GM13977 (cell line): ENCODE measurements at places on chromosomes 5 and 9.

DNA sequence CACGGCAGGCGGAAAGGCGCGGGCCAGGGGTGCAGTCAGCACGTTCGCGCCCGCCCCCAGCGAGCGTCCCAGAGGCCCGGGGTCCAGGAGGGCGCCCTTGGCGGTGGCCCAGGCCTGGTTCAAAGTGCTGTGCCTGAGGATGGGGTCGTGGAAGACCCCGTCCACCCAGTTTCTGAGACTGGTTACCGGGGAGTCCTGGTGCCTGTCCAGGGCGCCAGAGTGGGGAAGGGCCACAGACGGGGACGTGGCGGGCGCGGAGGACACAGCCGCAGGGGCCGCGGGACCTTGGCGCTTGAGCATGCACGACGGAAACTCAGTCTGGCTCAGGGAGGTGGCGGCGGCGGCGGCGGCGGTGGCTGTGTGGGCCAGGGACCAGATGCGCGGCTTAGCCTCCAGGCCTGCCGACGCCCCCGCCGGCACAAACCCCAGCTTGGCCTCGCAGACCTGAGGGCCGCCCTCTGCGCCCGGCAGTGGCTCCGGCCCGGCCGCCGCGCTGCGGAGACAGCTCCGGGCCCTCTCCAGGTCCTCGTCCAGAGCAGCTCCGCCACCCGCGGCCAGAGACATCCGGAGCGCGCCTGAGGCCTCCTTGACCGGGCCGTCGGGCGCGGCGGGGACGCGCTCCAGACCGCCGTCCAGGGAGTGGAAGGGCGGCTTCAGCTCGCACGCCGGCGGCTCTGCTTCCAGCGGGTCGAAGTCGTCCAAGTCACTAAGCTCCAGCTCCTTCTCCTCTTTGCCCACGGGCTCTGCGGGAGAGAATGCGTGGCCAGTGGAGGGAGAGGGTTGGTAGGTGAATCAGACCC, 4.5 kb downstream of the IRX4 start:
- no peak for DNase-seq

DNA sequence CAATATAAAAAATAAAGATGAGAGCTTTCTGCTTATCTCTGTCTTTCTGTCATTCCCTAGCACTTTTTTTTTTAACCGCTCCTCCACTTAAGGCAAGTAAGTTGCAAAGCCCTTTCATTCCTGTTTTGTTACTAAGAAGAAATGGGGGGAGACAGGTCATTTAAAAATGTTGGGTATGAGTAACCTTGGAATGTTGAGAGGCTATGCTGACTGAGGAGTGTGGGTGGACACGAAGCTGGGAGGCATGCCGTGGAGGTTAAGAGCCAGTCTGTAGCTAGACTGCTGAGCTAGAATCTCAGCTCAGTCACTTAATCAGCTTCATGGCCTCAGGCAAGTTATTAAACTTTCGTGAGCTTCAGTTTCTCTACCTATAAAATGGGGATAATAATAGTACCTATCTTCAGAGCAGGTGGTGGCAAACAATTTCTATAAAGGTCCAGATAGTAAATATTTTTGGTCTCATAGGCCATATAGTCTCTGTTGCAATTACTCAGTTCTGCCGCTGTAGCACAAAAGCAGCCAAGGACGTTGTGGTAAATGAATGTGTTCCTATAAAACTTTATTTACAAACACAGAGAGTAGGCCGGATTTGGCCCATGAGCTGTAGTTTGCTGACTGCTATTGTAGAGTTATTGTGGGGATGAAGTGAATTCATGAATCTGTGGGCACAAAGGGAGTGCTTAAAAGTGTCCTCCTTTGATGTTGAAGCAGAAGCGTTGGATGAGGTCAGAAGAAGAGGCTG, 220.0 kb downstream of the GABBR2 start:
- DNase-seq = no peak

DNA sequence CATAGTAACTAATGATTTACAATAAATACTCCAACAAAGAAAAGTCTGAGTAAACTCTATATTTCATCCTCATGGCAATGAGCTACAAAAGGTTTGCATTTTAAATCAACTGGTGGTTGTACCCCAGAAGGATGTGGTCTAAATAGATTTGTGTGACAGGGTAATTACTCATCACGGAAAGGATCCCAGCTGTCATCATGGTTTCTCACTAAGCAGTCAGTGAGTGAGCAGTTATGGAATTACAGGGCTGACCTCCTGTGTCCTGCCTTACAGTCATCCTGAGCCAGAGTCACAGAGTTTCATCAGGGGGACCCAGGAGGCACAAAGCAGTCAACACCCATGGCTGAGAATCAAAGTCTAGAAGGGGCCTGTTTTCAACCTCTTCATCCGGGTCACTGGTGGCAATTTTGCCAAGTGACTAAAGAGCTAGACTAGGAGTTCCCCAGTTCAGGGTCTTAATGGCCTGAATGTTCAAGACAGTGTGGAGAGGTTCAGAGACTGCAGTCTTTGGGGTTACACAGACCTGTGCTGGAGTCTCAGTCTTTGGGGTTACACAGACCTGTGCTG, 210.7 kb upstream of the SLC24A2 start:
- peak; percentile 23 for DNase-seq

DNA sequence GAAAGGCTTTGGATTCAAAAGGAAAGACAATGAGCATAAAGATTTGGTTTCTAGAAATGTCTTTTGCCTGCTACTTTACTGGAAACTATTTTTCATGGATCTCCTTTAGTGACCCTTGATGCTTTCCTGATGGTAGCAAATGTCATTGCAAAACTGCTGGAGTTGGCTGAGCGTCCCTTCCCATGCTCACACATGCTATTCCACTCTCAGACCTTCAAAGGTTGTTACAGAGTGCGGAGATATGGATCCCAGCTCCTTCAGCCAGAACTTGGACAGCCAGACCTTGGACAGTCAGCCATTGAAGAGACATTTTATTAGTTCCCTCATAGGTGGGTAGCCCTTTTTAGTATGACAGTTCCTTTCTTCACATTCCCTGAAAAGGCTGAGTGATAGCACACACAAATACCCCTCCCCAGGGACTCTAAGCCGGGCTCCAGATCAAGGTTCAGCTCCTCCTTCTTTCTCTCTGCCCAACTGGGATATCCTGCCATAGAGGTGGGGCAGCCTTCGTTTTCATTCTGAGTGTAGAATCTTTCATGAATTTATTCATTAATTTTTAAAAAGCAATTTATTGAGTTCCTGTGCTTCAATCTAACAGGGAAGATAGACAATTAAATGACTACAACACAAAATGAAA, 153.3 kb upstream of the SLC44A1 start:
- no peak for DNase-seq

DNA sequence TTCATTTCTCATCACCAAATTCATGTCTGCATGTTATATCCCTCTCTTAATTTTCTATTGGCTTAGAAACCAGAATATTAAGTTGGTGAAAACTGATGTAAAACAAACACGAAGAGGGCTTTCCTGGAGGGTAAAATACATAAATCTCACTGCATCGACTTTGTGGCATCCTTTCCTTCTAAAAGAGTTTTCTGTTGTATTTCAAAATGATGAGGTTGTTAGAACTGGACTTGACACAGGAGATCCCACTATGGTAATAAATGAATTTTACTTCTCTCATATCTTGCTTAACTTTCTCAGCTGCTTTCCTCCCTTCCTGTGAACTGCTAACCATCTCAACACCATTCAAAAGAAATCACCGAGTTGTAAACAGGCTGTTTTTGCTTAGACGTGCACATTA, 162.0 kb upstream of the TRPC7 start:
- DNase-seq = no peak

DNA sequence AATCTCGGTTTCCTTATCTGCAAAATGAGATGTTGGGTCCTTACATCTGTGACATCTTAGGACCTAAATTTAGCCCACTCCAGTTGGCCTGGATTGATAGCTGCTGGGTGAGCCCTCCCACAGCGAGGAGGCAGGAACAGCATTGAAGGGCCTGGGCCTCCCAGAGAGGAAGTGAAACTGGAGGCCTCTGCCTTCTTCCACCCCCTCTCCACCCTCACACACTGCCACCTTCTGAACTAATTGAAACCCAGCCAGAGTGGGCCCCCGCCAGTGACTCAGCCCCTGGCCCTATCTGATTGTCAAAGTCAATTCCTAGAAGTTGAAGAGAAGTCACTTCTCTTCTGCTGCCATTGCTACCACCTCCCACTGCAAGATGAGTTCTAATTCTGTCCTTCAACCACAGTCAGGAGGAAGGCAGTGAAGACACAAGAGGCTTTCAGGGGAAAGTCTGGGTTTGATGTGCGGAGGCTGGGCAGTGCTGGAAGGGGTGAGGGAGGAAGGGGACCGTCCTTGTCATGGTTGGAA, 55.2 kb upstream of the NEK6 start:
- peak; percentile 69 for DNase-seq

- no peak for DNase-seq
These were observed 30.8 kb downstream of the IL7R start for GRCh38 chr5:35887321-35888100.
